ENCODE measurements at places on chromosomes 16 and 17.
A peak's percentile ranks its signal among the peaks of the same experiment; 100 is the strongest.

DNA sequence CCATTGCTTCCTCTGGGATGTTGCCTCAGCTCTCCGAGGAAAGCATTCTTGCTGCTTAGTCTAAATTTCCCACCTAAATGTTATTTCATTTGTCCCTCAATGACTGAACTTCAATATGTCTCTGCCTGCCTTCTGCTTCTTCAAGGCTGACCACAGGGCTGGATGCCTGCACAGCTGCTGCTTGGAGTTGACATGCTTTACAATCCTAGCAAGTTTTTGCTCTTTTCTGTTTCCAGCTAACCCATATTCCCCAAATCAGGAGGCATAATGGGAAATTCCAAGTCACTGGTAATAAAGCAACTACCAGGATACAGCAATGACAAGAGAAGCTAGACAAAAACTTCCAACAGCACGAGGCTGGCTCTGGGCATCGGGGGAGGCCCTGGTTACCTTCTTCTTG lies 48.9 kb downstream of the GTF3C1 start:
- DNase-seq, result no peak

GRCh38 chr17:45989759-45990158 lies 9.3 kb upstream of the STH start:
- DNase-seq, result no peak

DNA sequence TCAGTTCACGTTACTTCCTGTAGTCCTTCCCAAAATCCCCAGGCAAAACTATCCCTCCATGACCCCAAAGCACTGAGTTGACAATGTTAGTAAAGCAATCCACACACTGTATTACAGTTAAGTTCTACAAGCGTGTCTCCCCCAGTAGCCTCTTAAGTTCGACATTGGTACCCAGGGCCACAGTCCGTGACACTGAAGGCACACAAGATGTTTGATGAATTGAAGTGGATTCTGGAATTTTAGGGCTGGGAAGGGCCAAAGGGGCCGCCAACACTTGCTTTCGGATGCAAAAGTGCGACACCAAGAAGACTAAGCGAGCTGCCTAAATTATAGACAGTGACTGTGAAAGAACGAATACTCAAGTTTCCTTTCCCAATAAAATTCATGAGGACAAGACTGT lies 1.5 kb downstream of the VPS35 start:
- DNase-seq, result no peak

DNA sequence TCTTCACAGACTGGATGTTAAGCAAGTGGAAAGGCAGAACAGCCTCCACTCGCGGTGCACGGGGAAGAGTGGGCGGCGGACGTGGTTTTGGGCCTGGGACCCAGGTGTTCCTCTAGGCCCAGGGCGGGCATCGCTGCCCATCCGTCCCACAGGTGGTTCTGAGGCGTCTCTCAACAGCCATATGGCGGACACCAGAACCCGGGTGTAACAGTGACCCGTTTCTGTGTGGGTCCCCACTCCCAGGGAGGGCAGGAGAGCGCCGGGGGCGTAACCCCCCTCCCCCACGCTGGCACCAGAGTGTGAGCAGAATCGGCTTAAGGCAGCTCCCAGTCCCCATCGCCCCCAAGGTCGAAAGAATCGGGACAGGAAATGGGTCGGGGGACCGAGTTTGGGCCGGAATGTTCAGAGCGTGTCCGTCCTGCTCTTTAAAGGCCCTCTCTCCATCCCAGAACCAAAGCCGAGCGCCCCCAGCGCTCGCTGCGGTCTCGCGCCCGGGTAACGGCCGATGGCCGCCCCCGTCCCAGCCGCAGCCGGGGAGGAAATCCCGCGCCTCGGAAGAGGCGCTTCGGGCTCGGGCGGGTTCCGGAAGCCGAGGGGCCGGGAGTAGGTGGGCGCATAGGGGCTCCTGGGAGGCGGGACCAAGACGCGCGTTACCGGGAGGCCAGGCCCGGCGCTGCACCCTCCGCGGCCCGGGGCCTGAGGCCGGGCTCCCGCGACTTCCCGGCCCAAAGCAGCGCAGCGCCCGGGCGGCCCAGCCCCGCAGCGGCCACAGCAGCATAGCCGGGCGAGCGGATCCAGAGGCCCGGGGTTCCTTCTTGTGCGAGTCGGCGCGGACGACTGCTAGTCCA lies at the start of gene TK2:
TSS of gene TK2 (minus strand) at position 839 of the 848 bp plus-strand sequence. CDS start at position 778, 61 bp downstream.
- DNase-seq, result peak; percentile 84

DNA sequence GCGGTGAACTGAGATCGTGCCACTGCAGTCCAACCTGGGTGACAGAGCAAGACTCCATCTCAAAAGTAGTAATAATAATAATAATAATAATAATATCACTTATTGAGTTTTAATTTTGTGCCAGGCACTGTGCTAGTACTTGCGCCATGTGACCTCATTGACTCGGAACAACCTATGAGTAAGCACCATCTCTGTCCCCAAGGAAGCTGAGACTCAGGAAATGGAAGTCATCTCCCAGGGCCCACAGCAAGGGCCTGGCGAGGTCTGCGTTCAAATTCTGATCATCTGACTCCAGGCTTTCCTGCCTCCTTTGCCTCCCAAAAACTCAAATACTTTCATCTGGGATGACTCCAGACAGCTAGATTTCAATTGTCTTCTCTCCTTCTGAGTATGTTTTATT lies 162.9 kb downstream of the SEC14L1 start:
- no peak for DNase-seq

DNA sequence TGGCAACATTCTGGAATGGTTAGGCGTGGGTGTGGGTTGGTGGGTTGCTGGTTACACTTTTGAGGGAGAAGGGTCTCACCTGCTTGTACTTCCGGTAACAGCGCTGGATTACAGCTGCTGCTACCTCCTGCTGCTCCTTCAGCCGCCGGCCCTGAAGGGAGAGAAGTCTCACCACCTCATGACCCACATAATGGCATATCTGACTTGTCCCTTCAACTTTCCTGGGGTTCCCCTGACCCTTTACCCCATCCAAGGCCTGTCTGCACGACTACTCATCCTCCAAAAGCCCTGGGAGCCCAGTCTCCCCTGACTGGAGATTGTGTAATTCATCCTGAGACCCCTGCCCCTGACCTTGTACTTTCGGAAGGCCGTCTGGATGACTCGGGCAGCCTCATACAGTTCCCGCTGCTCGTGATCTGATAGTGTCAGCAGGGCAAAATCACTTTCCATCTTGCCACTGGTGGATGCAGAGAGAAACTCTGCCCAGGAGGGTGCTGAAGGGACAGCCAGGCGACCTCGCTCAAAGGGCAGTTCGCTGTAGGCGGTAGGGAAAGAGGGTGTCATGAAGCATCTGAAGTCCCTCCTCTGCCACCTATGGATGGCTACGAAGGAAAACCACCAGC lies 2.0 kb upstream of the SPAG7 start:
- peak; percentile 75 for DNase-seq

DNA sequence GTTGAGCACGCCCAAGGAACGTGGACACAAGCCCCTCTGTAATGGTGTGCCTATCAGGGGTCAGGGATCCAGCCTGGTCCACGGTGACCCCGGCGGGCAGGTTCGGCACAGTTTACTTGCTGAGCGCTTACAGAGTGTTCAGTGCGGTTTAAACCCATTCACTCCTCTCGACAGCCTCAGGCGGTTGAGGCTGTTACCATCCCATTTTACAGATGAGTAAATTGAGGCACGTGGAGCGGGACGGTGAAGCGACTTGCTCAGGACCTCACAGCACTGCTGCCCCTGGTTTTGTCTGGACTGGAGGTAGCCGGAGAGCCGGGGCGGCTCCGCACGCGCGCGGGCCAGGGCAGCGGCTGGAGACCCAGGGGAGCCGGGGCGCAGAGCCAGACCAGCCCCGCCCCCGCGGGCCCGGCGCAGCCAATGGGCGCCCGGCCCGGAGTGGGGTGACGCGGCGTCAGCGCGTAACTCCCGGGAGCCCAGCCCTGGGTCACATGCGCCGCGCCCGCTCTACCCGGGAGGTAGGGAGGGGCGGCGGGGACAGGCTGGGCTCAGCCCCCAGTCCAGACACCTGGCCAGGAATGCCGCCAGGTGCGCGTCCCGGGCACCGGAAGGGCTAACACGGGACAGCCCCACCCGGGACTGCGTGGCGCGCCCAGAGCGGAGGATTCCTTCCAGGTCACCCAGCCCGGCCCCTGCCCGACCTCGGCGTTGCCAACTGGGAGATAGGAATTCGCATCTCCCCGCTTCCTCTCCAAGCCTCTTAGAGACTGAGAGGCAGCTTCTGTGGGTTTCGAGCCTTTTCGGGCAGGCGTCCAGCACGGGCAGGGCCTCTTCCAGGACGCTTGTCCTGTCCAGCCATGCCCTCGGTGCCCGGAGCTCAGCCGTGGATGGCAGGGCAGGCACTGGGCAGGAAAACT lies 3.3 kb upstream of the SREBF1 start:
- peak; percentile 89 for DNase-seq

GRCh38 chr16:89169778-89170177 lies 1.8 kb upstream of the CDH15 start:
- no peak for DNase-seq

- no peak for DNase-seq
Measured at GRCh38 chr17:82493226-82493781, 26.2 kb upstream of the FOXK2 start.

DNA sequence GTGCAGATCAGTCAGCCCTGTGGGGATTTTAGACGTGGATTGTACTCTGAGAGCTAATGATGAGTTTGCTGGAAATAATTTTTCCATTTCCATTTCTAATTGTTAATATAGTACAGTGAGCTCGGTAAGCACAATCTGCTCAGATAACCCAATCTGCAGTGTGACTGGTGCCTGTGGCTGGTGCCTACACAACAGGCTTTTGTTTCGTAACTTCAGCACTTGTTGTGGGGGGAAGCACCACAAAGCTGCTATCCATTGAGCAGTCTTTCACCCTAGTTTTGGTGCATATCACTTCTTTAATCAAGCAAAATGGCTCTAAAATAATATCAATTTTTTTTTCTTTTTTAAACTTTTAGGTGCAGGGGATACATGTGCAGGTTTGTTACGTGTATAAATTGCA lies 534.9 kb upstream of the HSBP1 start:
- no peak for DNase-seq

DNA sequence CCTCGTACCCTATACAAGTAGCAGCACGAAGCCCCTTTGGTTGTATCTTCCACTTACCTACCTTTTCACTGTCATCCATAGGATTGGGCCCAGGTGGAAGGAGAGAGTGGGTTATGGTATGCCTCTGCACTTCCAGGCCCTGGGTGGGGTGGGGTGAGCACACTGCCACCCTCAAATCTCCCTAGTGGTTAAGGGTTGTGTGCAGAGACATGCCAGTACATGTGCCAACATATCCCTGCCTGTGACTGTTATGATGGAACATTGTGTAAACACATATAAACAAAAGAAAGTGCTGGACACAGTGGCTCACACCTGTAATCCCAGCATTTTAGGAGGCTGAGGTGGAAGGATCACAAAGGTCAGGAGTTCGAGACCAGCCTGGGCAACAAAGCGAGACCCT lies 11.1 kb downstream of the HROB start:
- no peak for DNase-seq

DNA sequence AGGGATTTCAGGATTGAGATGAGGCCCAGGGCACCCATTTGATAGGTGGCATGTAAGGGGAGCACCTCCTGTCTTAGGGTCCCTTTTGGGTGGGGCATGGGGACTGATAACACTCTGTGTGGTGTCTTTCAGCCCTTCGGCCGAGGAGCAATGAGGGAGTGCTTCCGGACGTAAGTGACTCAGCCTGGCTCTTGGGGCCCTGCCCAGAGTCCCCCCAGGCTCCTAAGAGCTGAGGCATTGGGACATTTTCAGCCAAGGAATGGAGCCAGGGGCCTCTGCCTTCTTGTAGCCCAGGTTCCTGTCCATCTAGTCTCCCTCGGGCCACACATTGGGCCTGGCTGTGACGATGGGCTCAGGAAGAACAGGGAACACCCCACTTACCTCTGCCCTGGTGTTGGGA lies 44.4 kb downstream of the EEF2K start:
- no peak for DNase-seq

- DNase-seq, result no peak
Measured at GRCh38 chr16:27229891-27230470, 26.7 kb downstream of the KDM8 start.

DNA sequence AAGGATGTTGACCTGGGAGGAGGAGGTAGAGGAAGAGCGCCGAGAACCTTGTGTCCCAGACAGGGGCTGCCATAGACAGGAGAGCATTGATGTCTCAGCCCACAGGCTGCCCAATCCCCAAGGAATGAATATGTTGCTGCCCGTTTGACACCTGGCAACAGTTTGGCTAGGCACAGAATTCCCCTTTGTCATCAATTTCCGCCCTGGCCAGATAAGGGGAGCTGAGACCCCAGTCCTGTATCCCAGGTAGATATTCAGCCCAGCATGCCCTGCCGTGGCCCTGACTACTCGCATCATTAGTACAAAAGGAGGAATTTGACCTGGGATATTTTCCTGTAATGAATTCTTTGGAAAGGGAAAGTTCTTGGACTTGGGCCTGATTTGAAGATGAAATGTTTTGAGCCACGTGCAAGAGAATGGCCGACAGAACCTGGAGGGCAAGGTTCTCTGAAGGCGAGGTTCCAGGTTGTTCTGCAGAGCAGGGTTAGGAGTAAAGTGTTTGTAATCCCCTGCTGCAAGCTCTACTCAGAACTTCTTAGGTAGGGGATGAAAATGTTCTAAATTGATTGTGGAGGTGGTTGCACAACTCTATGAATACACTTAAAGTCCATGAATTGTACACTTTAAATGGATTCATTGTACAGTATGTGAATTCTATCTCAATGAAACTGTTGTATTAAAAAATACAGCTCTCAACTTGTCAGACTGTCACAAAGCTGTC lies 108.8 kb downstream of the SOCS1 start:
- DNase-seq, result no peak

DNA sequence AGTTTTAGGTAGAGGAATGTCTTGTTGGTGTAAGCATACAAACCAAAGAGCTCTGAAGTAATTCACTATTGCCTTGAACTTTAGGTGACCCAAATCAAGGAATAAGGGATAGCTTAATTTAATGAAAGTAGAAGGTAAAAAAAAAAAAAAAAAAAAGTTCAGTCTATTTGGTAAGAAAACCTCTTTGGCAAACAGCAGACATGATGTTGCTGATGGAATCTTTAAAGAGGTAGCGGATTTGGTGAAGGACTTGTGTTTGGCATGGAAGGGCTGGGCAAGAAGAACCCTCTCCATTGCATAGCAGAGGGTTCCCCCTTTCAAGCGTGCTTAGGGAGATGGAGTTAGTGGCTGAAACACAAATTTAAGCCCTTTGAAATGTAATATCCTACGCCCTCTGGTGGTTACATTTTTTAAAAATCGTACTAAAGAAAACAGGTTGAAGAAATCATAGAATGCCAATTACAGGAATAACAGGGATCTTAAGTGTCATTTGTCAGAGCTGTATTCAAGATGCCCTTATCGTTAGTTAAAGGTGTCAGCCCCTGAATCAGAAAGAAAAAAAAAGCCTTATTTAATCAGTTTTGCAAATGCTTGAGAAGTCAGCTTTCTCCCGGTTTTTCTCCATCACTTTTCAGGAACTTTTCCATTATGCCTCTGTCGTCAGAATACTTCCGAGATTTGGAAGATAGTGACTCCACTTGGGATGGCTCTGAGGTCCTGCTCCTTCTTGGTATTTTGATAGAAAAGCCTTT lies 383.1 kb downstream of the KCNJ2 start:
- DNase-seq, result no peak

All from stimulated activated naive CD8-positive, alpha-beta T cell treated with anti-CD3 and anti-CD28 coated beads, Interleukin-15, Interleukin-2, amounts not matched to agents 100 U/mL and 50 U/mL, for 24 hours (primary cell).